ENCODE measurements at places on chromosomes 2 and 18. TPM values are rescaled to one million over a fixed set of nuclear protein-coding genes. Genes with fewer than 3 reads are reported as not detected.

The FER1L5 gene
- 0.11 TPM for total RNA-seq

The BOK gene
- total RNA-seq = 138 TPM

The NEU2 gene
- total RNA-seq = not detected

The ZNF385B gene
- total RNA-seq = 2.6 TPM

The SOX11 gene
- total RNA-seq = 5.9 TPM

The TDRD15 gene
- not detected for total RNA-seq

The KCNK3 gene
- not detected for total RNA-seq

The REG3G gene
- total RNA-seq = not detected

The NFE2L2 gene
- 35.3 TPM for total RNA-seq

The NTSR2 gene
- total RNA-seq = not detected

The DOK6 gene
- total RNA-seq = not detected

The COLEC11 gene
- 0.39 TPM for total RNA-seq

The PCARE gene
- total RNA-seq = not detected

The RAMP1 gene
- 2.4 TPM for total RNA-seq

The BMP10 gene
- not detected for total RNA-seq

The TBC1D8 gene
- 3.1 TPM for total RNA-seq

The CD8A gene
- not detected for total RNA-seq

The GLI2 gene
- total RNA-seq = 0.39 TPM

The TEKT4 gene
- total RNA-seq = not detected

The ZNF804A gene
- total RNA-seq = 0.22 TPM

The STON1 gene
- 8.6 TPM for total RNA-seq

The TUBA3E gene
- 0.22 TPM for total RNA-seq

The ALPG gene
- total RNA-seq = under 0.01 TPM

The MALL gene
- 2.9 TPM for total RNA-seq

The CTLA4 gene
- total RNA-seq = not detected

The STK36 gene
- 31.4 TPM for total RNA-seq

Data from placental epithelial cell (primary cell).